ENCODE measurements at places on chromosomes 11 and 22.

DNA sequence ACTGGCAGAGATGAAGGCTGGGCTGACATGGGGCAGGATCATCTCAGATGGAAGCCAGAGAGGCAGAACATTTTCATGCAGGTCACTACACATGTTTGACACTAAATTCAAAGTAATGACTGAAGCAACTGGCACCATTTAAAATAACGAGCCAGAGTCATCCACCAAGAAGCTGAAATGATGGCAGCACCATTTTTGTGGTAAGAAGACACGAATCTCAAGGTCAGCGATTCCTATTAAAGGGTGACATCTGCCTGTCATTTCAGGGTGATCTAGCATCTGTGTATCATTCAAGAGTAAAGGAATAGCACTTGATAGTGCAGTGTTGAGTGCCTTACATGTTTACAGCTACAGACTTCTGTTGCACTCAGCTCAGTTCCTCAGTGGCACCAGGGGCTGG, 113.4 kb upstream of the C11orf87 start:
- no peak for DNase-seq

GRCh38 chr22:21044931-21045584, 688 bp upstream of the LRRC74B start:
- DNase-seq, result no peak

- DNase-seq, result no peak
Observed at GRCh38 chr11:92246630-92247029, 22.0 kb downstream of the FAT3 start.

GRCh38 chr11:43907028-43907975, 26.7 kb downstream of the ALKBH3 start:
- no peak for DNase-seq

DNA sequence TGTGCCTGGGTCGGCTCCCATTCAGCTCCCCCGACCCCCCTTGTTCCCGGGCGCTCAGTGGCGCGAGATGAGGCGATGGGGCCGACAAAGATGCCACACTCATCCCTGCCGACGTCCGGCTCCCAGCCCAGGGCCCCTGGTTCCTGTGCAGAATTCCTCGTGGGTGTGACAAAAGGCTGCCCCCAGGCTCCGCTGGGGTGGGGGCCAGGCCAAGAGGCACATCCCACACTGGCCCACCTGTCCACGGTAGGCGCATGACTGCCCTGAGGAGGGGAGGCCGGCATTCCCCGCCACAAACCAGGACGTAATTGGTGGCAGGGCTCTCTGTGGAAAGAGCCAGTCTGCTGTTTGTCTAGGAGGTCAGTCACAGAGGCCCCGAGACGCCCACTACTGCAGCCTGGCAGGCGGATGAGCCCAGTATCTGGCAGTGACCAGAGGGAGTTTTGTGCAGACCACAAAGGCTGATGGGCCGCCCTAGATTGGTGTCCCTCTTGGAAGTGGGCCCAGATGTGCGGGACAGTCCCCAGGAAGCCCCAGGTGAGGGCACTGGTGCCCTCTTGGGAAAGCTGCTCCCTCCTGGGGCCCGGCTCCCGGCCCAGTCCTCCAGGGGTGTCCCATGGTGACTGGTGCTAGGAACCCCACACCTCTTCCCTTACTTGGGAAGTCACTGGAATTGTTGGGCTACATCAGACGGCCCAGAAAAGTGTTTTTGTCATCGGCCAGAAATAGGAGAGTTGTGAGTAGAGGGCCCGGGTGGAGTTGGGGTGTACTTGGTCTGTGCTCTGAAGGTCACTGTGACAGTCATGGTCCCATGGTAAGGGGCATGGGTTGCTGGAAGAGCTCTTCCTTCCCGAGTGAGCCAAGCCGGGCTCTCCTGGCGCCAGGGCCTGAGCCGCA, 5.8 kb downstream of the CCND1 start:
- DNase-seq, result no peak

GRCh38 chr11:125364121-125364826, 131.8 kb downstream of the FEZ1 start:
- no peak for DNase-seq

DNA sequence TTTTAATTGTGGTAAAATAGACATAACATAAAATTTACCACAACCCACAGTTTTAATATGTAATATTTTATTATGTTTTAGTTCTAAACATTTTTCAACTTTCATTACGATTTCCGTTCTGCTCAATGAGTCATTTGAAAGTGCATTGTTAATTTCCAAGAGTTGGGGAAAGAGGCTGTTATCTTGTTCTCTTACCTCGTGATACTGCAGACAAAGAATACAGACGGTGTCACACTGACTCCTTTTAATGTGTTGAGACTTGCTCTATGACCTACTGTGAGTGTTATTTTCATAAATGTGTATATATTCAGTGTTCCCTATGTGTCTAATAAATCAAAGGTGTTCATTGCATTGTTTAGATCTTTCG, 10.8 kb upstream of the RAC2 start:
- no peak for DNase-seq

DNA sequence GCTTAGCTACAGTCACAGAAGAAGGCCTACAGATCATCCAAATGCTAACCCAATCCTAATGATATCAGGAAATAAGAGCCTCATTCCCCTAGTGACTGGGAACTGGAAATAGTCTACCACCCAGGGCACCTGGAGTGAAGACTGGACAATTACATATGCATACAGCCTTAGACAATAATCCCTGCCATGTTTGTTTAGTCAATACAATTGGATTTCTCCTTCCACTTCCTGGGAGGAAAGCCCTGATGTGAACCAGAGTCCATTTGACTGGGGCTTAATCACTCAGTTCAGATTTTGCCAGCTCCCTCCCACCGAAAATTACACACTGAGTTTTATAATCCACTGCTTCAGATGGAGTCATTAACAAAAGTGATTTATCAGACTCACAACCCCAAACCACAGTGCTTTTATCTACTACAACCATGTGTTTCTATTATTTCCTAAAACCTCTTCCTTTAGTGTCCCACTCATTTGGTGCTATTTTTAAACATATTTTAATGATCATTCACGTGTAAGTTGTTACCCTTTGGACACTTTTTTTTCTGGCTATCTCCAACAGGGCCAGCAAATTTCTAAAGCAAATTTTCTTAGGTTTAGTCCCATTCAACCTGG, 29.9 kb downstream of the CWF19L2 start:
- no peak for DNase-seq
